ENCODE measurements at places on chromosomes 1 and 21.

DNA sequence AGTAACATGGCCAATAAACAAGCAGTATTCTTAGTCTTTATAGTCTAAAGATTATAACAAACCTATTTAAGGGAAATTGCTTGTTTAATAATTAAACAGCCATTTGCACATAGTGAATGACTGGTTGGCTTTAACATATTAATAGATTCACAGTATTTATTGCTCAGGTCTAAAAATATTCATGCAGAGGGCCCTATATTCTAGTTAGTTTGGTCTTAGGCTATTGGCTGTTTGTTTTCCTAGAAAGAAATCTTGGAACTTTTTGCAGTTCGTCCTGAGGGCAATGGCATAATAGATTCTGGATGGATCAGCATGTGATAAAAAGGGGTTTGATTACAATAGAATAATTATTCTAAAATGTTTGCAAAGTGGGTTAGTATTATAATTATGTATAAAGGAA, 34.7 kb downstream of the BACH1 start:
- DNase-seq = no peak

DNA sequence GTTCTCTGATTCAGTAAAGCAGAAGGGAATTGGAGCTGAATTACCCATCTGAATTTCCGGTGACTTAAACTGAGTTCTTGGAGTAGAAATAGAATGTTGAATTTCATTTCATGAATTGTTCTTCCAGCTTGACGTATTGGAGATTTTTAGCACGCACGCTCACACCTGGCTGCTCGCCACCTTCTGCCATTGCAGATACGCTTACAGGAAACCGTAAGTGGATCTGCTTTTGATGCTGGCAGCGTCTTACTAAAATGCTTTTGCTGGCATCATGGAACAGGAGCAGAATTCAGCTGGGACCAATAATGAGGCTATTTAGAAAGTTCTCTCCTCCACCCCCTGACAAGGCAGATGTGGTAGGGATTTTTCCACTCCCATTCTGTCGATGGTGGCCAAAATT, 17.7 kb upstream of the ELAVL4 start:
- no peak for DNase-seq

- DNase-seq = no peak
Observed at GRCh38 chr1:193013707-193014106, 45.5 kb downstream of the UCHL5 start.

- DNase-seq = no peak
Observed at GRCh38 chr1:231334079-231334666, 3.5 kb downstream of the EXOC8 start.

DNA sequence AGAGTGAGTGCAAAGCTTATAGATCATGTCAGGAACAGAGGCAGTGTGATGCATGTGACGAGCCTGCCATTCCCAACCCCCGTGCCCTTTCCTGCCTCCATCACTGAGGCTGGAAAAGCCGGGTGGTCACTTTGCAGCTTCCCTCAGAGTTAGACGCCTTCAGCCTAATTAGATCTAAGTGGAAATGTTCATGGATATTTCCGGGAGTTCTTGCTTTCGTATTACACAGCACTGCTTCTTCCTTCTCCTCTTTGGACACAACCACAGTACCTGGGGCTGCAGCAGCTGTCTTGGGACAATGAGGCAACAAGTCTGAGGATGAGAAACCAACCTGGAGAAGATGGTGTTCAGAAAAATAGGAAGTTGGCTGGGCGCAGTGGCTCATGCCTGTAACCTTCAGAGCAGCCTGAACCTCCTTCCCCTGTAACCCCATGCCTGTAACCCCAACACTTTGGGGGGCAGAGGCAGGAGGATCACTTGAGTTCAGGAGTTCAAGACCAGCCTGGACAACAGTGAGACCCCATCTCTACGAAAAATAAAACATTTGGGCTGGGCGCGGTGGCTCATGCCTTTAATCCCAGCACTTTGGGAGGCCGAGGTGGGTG, 24.5 kb downstream of the SERINC2 start:
- DNase-seq = no peak

DNA sequence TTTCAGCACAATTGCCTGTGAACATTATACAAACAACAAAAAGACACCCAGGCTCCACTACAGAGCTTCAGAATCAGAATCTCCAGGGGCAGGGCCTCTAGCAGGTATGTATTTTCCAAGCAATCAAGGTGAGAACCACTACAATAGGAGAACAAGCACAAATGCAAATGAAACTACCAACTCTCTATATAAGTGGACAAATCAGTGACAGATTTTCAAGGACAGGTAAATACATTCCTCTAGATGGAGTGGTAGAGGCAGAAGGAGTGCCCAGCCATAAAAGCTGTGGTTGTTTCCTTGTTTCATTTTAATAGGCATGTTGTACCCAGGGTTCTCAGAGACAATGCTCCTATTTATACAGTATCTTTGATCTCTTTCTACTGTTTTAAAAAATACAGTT, 20.1 kb upstream of the CCDC17 start:
- no peak for DNase-seq

DNA sequence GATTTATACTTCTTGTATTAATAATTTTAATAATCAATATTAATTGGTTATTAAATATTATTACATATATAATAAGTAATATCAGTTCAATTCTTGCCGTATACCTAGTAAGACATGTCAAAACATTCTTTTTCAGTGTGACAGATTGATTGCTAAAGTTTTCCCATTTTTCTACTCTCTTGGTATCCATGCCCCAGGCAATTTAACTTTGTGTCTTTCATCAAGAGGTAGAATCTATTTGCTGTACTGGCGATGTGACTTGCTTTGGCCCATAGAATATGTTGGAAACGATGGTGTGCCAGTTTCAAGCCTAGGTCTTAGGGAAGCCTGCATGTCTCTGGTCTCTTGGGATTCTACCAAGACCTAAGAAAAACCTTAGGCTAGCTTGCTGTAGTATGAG, 436.1 kb upstream of the ADAMTS5 start:
- no peak for DNase-seq

DNA sequence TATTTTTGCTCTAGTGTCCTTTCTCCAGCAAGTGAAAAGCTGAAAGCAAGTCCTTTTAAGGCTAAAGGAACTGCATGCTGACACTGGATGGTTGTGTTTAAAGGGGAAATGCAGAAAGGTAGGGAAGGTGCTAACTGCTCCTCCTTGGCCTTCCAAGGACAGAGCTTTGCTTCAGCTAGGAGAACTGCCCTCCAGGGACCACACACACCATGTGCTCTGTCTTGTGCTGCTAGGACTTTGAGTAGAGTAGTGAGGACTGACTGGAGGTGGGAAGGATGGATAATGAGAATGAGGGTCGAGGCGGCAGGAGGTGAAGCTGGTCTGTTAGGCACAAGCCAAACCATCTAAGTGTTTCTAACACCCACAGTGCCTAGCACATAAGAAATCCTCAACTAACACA, 77.9 kb downstream of the WDR3 start:
- DNase-seq = no peak

DNA sequence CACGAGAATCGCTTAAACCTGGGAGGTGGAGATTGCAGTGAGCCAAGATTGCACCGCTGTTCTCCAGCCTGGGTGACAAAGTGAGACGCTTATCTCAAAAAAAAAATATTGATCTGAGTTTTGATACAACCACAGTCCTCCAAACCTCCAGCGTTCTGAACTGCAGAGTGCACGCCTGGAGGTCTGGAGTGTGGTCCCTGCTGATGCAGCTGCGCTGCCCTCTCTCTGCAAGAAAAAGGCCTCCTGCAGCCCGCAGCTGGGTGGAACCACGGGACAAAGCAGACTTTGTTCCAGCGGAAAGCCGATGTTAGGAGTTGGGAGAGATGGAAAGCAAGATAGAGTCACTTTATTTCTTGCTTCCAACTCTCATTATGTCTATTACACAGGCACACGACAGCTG, 144.9 kb upstream of the SOD1 start:
- DNase-seq = no peak

- DNase-seq = no peak
Observed at GRCh38 chr1:58585581-58586151, 8.6 kb upstream of the TACSTD2 start.

GRCh38 chr1:91450260-91450659, 45.6 kb upstream of the HFM1 start:
- DNase-seq = no peak

DNA sequence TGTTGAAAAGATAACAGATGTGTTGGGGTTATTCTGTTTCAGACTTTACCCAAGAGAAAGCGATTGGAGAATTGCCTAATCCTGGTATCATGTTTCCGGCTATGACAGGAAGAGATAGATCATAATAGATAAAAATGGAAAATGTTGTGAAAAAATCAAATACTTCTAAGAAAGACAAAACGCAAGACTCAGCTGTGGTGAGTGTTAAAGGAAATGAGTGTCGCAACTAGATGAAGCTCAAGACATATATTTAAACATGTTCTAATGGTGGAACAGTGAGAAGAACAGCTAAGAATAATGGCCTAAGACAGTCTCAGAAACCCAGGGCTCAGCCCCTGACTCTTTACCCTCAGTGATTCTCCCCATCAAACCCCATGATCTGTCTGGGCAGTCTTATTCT, 426.7 kb upstream of the RUNX1 start:
- DNase-seq = peak; percentile 96

DNA sequence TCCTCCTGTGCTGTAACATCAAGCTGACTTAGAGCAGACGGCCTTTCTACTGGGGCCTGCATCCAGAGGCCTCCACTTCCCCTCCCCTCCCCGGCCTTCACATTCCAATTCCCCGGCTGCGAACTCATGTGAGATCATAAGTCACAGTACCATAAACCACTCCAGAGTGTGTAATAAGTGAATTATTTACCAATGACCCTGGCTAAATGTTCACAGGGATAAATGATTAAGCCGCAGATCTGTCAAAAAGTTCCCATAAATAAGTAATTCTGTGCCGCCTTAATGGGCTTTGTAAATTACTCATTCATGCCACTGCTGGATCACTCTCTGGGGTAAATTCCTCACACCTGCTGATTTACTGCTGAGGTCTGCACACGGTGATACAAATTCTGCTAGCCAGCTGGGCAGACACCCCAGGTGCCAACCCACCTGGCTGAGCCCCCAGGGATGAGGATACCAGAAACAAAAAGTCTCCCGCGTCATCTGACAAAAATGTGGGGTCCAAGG, 27.4 kb upstream of the KIRREL1 start:
- no peak for DNase-seq

DNA sequence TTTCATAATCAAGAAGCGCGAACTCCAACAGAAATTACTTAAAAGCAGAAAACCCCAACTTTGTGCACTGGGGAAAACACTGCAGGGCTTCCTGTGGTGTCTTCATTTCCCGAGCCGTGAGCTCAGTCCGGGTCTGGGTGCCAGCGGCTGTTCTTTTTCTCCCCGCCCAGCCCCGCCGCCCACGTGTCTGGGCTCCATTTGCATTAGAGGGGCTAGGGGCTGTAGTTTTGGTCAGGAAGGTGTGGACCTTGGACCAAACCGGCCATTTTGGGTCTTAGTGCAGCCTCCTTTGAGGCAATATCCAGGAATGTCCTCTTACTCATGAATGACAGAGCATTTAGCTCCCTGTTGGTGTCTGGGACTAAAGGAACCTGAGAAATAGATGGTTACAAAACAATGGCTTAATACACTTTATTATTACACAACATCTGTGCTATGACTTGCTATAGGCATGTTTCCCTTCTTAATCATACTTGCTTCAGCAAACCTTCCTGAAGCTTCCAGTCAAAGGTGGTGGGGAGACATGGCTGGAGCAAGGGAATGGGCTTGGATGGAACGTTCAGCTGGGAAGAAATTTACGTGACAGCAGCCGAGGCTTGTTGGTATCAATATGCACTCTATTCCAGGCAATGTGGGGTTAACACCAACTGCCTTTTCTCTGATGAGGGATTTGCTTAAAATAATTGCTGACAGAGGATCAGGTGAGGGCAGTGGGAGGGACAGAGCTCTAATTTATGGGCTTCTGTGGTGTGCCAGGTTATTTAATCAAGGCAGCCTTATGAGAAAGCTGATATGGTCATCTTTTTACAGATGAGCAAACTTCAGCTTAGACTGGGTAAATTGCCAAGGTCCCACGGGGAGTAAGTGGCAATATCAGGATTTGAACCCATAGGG, 1.1 kb downstream of the AGTRAP start:
- DNase-seq = peak; percentile 98

GRCh38 chr1:178362747-178363146, 134.0 kb downstream of the CLEC20A start:
- no peak for DNase-seq

GRCh38 chr1:45152126-45152525, 54.3 kb downstream of the ZSWIM5 start:
- no peak for DNase-seq

DNA sequence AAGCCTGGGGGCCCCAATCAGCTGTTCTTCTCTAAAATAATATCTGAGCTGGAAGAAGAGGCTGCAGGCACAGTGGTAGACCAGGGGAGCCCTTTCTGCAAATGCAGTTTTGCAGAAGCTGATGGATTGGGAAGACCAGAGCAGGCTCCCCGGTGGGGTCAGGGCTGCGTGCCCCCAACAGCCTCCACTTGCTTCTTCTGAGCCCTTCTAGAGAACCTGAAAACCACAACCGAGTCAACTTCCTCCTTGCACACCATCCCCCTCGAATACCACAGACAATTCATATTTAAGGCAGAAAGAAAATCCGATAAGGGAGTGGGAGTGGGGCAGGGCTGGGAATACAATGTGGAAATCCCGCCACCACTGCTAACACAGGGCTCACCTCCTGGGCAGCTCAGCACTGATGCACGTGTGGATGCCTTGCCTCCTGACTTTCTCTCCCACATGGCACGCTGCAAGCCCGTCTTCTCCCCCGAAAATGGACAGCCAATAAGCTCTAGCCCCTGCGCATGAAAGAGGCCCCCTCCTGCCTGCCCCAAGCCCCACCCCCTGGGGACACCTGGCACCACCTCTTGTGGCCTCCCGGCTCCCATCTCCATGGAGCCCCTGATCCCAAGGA, 25.4 kb upstream of the ALDH4A1 start:
- DNase-seq = peak; percentile 44

DNA sequence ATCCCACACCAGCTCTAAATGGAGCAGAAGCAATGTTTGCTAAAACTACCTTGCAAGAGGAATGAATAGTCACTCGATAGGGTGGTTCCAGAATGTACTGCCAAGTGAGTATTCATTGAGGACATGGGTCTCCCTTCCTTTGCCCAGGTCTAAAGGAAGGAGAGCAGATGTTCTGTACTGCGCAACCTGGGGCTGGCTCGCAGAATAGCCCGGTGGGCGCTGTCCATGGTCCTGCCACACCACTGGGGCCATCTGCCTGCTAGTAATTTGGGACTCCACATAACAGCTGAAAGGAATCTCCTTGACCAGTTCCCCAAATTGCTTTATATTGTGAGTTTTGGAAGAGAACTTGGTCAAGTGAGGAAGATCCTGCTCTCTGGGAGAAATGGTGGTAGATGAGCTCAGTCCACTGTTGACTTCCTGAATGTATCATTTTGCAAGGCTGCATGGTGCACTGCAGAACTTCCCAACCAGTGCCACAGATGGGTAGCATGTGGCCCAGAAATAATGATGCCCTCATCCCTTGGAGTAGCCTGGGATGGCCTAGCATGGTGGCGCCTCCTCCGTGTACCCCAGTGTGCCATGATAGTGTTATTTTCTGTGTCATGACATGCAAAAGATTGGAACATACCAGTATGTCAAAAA, 5.7 kb downstream of the SLC6A17 start:
- DNase-seq = peak; percentile 68

- no peak for DNase-seq
Observed at GRCh38 chr1:35111106-35111505, 31.9 kb downstream of the ZMYM1 start.

GRCh38 chr1:231369282-231369681, 31.2 kb downstream of the SPRTN start:
- peak; percentile 12 for DNase-seq

- no peak for DNase-seq
Observed at GRCh38 chr1:209349363-209350308, 233.9 kb upstream of the CAMK1G start.

GRCh38 chr1:5937373-5937857, 54.8 kb downstream of the NPHP4 start:
- DNase-seq = no peak

- DNase-seq = no peak
Observed at GRCh38 chr1:83626603-83627002, 372.3 kb downstream of the TTLL7 start.

Measured in suppressor macrophage treated with lipopolysaccharide for 1 hour (primary cell).